ENCODE measurements at places on chromosomes 5 and 9.

DNA sequence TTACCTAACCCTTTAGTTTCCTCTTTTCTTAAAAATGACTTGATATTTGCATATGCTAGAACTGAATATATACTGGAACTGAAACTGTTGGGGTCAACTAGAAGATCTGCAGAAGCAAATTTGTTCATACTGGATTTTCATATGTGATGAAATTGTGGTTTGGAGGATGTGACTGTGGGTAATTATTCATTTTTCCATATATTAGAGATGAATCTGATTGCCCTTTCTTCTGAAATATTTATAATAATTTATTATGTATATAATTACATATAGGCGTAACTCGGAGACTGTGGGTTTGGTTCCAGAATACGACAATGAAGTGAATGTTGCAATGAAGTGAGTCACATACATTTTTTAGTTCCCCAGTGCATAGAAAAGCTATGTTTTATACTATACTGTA lies 149.1 kb downstream of the ATP10B start:
- DNase-seq, result no peak

GRCh38 chr5:64576250-64576649 lies 70.4 kb downstream of the RGS7BP start:
- DNase-seq, result no peak

- DNase-seq, result no peak
Measured at GRCh38 chr9:14813336-14814248, 91.1 kb upstream of the CER1 start.

GRCh38 chr5:80389580-80389979 lies 18.3 kb upstream of the ZFYVE16 start:
- no peak for DNase-seq

GRCh38 chr9:69577123-69577522 lies 95.0 kb downstream of the APBA1 start:
- DNase-seq, result no peak

- DNase-seq, result no peak
Measured at GRCh38 chr9:130937146-130938076, 1.6 kb downstream of the FIBCD1 start.

GRCh38 chr9:14052359-14052758 lies 261.6 kb downstream of the NFIB start:
- no peak for DNase-seq

DNA sequence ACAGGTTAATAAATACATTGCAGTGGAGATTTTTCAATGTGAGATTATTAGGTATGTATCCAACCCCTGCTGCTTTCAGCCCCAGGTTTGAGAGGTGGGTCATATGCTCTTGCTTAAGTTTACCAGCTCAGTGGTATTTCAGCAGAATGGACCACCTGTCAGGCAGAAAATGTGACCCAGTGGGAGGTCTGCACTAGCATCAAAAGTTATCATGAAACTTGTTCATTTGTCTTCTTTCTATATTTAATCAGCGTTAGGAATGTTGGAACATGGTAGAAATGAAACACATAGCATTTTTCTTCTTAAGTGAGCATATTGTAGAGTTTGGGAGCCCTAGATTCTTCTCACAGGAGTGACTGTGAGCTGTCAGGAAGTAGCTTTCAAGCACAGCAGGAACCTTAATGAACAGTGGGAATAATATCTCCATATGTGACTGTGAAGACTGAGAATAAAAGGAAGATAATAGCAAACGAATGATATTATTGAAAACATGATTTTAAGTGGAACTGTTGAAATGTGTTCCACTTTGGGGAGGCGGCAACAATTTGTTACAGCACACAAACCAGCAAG lies 596.9 kb upstream of the CDH6 start:
- DNase-seq, result no peak

DNA sequence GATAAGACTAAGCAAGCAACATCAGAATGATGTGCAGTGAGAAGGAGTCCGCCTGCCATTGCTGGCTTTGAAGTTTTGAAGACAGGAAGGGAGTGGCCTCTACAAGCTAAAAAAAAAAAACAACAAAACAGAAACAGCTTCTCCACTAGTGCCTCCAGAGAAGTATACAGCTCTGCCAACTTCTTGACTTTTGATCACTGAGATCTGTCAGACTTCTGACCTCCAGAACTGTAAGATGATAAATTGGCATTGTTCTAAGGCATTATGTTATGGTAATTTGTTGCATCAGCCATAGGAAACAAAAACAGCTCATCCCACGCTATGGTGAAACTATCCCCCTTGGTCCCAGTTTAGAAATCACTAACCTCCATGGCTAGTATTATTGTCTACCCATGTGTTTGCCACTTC lies 131.0 kb upstream of the VCAN start:
- DNase-seq, result no peak

- no peak for DNase-seq
Measured at GRCh38 chr5:10457682-10458574, 16.2 kb downstream of the ROPN1L start.

- DNase-seq, result no peak
Measured at GRCh38 chr5:167453246-167454030, 838.0 kb upstream of the WWC1 start.

GRCh38 chr5:66597183-66597757 lies 1.1 kb downstream of the MAST4 start:
- DNase-seq, result no peak

Measured in activated CD8-positive, alpha-beta memory T cell treated with anti-CD3 and anti-CD28 coated beads for 48 hours (primary cell).